ENCODE measurements at places on chromosomes 12 and 14.

DNA sequence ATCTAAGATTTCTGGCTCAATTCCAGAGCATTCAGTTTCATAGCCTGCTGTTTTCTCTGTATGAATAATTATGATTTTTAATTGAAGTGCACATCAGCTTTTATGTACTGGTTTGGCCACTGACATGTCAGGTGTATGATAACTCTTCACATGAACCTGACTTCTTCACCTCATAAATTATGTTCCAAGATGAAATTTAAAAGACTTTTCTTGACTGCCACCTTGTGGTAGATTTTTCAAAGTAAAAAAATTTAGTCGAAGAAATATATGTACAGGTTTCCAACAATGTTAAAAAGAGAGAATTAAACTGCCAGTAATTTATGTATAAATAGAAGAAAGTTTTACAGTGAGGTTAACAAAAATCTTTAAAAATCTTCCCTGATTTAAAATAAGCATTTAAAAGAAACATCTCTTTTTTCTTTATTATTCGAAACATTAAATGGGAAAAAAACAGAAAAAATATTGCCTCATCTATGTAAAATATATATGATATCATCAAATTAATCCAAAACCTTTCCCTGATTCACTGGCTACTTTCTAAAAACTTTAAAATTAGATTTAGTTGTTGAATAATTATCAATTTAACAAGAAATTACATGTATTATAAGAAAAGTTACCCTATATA, 124.9 kb upstream of the ATXN7L3B start:
- no peak for DNase-seq

- DNase-seq = no peak
Measured at GRCh38 chr14:92905667-92906066, 17.3 kb upstream of the CHGA start.

- DNase-seq = peak; percentile 48
Measured at GRCh38 chr12:64400041-64400440, 4.2 kb upstream of the XPOT start.

DNA sequence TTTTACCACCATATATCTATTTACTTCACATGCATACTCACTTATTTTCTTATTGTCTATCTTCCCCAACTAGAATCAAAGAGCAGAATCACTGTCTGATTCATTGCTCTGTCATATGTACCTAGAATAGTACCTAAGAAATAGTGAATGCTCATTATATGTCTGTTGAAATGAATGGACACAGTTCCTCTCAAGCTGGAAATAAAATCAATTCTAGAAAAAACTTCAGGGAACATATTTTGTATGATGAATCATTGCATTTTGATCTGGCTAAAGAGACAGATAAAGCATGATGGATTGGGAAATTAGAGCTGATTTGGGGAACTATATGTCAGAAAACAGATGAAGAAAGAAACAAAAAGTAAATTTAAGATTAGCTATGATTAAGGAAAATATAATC, 623.3 kb downstream of the C12orf50 start:
- DNase-seq = no peak

DNA sequence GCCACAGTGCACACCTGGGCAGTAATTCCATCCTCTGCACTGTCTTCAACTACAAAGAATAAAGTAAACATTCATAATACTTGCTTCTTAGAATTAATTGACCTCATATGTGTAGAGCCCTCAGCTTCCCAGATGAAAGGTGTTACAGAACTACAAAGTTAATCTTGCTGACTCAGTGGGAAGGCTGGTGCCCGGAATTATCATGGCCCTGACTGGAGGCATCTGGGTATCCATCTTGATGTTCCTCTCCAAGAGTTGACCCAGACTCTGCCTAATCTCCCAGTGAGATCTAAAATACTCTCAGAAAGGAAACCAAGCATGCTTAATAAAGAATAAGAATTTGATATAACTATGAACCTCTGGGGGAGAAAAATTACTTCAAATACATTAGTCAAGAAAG, 147.0 kb upstream of the ARID2 start:
- no peak for DNase-seq

DNA sequence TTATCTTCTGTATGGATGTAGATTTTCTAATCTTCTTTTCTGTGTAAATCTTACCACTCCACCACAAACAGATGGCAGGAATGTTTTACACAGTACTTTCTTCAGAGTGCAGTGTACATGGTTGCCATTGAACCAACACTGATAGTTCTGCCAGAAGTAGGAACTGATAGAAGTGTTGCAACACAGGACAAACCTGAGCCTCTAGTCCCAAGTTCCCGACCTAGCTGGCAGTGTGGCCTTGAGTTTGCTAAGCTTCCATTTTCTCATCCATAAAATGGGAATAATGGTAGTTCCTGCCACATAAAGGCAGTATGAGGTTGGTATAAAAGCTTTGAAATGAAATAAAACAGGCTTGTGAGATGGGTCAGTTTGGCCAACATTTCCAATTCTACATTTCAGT, 50.8 kb upstream of the SAV1 start:
- DNase-seq = no peak

DNA sequence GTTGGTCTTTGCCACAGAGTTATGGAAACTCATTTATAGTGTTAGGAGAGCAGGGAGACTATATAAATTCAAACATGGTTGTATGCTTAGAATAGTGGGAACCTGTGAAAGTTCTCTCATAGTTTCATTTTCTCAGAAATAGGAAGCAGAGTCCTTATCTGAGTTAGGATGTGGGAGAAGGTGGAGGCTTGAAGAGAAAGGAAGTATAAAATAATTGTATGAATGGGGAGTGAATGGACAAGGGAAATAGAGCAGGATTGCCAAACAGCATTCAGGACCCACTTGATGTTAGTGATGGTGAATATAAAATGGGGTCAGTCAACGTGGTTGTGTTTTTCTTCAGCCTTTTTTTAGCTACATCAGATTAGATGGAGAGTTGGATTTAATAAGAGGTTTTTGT, 34.0 kb upstream of the TPH2 start:
- DNase-seq = no peak

DNA sequence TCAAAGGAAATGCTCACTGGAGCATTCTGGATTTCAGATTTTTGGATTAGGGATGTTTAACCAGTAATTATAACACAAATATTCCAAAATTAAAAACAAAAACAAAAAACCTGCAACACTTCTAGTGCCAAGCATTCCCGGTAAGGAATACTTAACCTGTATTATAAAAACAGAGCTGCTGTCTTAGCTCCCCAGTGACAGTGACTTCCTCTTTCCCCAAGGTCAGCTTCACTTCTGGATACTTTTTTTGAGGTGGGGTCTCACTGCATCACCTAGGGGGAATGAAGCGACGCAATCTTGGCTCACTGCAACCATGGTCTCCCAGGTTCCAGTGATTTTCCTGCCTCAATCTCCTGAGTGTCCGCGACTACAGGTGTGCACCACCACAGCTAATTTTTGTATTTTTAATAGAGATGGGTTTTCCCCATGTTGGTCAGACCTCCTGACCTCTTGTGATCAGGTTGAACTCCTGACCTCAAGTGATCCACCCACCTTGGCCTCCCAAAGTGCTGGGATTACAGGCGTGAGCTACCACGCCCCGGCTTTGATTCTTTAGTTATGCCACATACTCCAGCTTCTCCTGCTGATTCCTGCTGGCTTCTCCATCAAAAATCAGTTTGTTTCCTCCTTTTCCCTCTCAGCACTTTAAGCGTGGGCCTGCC, 15.9 kb downstream of the PPP1CC start:
- DNase-seq = no peak

DNA sequence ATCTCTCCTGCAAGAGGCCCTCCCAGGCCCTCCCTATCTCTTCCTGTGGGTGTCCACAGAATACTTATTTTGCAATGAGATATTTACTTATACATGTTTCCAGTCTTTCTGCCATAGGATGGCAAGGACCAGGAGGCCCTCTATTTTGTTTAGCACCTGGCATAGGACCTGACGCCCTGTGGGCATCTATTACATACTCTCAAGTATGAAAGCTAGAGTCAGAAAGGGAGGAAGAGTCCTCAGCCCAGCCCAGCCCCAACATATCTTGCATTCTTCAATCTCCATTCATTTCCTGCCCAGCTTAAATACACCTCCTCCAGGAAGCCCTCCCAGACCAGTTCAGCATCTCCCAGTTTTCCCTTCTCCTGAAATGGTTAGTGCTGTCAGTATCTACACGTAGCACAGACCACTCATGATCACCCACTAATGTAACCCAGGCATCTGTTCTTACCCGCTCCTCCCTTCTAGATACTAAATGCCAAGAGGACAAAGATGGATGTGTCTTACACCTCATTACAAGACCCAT, 7.4 kb downstream of the FOXN4 start:
- DNase-seq = no peak

DNA sequence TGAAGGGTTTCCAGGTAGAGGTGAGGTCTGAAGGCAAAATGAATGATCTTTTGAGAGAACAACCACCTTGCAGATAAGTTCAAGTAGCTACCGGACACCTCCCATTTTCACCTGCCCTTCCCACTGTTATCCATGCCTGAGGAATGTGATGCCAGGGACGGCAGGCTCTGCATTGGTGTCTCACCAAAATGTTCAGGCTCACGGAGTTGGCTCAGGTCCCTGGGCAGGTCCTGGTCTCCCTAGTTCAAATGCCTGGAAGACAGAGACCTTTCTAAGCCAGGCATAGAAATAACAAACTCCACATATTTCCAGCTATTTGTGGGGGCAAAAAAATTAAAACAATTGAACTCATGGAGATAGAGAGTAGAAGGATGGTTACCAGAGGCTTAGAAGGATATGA, 36.0 kb downstream of the TMEM63C start:
- DNase-seq = no peak

DNA sequence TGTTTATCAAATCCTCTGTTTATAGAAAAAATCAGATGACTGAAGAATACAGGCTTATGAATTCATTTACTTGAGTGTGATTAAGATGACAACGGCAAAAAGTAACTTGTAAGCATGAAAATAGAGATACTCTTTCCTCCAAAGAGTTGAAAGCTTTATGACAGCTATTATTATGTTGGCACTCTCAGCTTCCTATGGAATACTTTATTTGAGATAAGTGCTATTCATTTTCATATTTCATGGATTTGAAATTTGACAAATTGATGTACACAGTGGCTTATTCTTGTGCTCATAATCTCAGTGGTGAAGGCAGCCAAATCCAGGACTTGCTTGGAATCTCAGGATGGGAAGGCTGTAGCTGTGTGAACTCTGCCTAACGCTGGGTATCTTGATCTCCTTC, 991.6 kb downstream of the GALC start:
- no peak for DNase-seq

DNA sequence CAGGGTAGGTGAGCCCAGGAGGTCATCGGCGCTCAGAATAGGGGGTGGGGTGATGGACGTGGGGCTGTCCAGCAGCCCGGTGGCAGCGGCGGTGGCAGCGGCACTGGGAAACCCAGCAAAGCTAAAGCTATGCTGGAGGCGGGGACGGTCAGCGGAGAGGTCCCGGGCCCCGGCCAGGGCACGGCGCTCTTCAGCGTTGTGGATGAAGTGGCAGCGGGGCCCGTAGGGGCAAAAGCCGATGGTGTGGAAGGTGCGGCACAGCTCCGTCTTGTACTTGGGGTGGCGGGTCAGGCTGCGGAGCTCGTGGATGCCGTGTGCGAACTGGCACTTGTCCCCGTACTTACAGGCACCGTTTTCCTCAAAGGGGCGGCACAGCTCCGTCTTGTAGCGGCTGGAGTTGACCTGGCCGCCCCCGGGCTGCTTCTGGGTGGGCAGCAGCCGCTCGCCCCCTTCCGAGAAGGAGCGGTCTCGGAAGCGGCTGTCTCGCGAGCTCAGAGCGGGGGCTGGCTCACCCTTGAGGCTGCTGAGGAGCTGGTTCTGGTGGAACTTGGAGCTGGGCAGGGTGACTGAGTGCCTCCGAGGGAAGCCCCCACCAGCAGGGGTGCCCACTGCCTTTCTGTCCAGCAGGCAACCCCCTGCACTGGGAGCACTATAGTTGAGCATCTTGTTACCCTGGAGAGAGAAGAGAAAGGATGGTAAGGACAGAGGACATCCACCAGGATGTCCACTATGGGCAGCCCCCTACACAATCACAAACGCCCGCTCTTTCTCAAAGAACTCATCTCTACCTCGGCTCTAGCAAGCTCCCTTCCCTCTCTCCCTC, 2.8 kb downstream of the ZFP36L1 start:
- no peak for DNase-seq

DNA sequence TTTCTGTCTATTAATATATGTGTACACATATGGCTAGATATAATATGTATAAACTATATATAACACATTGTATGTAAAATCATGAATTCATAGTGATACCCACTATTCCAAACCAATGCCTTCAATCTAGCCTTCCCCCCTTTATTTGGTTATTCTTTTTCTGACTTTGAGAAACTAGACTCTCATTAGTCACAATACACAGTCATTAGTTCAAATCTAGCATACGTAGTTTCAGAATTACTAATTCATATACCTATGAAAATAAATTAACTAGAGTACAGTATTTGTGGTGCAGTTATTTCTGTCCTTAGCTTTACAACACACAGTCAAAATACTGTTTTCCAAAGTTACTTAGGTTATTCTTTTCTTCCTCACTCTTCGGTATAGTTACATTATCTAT, 268.2 kb downstream of the DPF3 start:
- no peak for DNase-seq

- DNase-seq = no peak
Measured at GRCh38 chr14:60970146-60970545, 10.7 kb downstream of the TRMT5 start.

GRCh38 chr12:31922341-31923062, 36.7 kb upstream of the RESF1 start:
- no peak for DNase-seq

GRCh38 chr12:6280053-6280469, 30.4 kb upstream of the PLEKHG6 start:
- DNase-seq = no peak

GRCh38 chr12:12396694-12397093, 39.8 kb downstream of the BORCS5 start:
- no peak for DNase-seq

DNA sequence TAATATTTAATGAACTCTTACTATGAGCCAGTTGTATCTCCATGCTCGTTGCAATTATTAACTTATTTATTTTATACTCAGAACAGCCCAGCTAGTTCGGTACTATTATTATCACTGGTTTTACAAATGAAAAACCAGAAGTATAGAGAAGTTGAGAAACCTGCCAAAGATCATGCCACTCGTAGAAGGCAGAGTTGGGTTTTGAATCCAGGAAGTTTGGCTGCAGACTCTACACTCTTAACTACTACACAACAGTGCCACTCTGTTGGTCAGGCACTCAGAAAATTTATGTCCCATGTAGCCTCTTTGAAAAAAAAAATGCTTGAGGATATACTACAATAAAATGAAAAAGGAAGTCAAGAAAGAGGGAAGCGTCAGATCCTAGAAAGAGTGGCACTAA, 71.5 kb upstream of the ARID2 start:
- DNase-seq = no peak

DNA sequence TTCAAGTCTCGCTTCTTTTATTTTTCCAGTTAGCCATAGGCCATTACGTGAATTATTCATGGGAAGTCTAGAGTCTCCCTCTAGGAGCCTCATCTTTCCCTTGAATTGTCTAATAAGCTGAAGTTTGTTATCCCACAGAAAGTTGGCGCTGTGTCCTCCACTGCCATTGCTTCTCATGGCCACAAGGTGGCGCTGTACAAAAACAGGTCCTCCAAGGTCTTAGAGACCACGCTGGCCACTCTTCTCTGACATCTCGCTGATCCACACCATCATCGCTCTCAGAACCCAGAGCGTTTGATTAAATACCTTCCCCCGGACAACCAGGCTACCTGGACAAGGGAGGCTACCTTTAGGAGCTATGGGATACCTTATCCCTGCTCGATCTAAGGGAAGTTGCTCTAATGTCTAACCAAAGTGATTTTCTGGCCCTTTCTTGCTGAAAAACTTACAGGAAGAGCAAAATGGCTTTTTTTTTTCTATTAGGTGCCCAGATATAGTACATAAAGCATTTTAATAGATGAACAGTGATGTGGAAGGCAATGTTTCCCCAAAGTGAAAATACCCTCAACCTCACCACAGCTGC, 110.0 kb downstream of the CCDC60 start:
- no peak for DNase-seq

Data from NCI-H1436 treated with DMSO at 0.1 percent for 48 hours (cell line).